ENCODE measurements at places on chromosomes 2 and 18.
A peak's percentile ranks its signal among the peaks of the same experiment; 100 is the strongest.

DNA sequence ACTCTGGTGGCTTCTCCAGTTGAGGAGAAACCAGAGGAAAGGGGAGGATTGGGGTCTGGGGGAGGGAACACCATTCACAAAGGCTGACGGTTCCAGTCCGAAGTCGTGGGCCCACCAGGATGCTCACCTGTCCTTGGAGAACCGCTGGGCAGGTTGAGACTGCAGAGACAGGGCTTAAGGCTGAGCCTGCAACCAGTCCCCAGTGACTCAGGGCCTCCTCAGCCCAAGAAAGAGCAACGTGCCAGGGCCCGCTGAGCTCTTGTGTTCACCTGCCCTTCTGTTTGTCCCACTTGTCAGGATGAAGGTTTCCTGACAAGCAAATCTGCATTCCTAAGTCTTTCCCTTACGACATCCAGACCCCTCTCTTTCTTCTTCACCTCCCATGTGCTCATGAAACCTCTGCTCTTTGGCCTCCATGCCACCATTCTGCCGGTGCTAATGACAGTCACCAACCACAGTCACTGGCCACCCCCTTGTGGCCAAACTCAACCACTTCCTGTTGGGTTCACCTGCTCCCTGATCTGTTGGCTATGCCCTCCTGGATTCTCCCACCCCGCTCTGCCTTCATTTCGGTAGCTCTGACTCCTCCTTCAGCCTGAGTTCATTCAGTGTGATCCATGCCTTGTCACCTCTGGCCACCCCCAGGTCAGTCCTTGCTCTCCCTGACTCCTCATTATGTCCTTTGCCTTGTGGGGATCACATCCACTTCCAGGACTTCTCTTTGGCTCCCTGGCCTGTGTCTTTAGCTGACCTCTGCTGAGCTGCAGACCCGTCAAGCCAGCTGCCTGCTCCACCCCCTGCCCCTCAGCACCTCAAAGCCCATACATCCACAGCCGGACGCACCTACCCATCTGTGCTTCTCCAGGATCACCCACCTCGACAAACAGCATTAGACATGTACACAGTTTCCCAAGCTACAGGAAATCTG, 17.6 kb downstream of the EMX1 start:
- DNase-seq, result peak; percentile 5

DNA sequence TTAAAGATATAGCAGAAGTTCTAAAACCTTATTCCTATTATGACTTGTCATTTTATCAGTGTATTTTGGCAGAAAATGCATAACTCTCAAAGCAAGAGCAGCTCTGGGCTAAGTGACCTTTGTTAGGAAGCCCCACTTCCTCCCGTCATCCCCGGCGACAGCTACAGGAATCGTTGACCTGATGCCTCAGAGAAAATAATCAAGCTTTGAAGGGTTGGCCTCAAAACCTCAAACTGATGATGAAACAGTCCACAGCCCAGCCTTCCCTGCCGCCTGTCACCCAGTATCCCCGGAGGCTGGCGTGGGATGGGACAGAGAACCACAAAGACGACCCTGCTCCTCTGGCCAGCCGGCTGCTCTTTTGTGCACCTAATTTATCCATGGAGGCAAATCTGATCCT, 65.3 kb downstream of the KCNF1 start:
- no peak for DNase-seq

GRCh38 chr2:64114063-64114911, 29.9 kb downstream of the PELI1 start:
- DNase-seq, result peak; percentile 1

DNA sequence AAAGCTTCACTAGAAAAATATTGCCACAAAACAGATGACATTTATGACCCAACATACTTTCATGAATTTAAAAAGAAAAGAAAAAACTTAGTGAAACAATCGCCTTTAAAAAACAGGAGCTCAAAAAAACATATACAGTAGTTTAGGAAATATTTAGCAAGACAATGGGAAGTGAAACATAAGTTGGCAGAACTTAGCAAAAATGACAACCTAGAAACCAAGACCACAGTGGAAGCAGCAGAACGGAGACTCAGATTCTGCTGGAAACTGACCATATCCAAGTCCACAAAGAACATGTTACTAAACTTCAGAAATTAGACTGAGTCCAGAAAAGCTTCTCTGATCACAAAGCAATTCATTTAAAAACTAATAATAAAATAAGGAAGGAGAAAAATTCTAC, 41.8 kb upstream of the CTAGE1 start:
- DNase-seq, result no peak

DNA sequence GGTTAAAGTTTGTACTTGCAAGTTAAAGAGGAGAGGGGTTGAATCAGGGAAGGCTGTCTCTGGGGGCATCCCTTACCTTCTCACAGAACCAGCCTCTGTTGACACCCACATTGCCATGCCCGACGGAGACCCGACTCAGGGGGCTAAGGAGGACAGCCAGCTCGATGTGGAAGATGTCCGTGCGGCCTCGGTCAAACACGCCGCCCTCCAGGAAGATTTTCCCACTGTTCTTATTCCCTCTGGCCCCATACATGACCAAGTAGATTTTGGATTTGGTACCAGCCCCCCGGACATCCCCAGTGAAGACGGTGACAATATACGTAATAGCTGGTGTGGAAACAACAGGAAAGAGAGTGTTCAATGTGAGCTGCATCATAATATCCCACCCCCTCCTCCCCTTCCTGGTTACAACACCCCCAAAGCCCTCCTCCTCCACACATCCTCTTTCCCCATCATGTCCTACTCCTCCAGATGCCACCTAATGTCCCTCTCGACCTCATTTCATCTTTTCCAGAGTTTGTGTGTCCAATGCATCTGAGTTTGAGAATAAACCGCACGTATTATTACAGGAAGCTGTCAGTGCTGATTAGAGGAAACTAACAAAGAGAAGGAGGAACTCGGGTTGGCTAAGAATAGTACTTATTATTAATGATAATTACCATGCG, 55.7 kb downstream of the LOXHD1 start:
- DNase-seq, result no peak

DNA sequence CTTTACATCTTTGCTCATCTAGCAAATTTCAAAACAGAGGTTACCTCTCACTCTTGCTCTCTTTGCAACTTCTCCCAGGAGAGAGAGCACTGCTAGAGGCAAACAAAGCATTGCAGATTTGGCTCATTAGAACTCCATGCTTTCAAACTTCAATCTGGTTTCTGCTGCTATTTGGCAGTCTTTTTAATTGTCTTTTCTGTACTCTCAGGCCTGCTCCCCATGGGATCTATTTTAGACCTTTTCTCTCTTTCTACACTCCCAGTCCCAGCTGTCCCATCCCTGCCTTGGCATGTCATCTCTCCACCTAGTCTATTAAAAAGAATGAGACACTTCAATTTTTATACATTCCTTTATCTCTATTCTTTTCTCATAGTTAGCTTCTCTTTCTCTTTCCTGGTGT, 15.2 kb downstream of the KCNJ3 start:
- DNase-seq, result peak; percentile 82

DNA sequence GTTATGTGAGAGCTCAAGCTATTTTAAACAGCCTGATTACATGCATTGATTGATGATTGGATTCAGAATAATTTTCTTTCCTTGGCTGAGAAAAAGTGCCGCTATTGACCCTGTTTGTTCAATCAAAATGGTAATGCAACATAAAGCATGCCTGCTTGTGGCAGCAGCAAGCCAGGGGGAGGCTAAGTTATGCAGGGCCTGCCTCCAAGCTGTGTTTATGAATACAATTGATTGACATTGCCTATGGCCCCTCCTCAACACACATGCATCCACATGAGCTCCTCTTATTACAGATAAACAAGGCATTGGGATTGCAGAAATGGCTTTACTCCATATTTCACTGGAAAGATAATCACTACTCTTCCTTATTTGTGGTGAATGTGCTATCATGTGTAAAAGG, 395.6 kb downstream of the TDRD15 start:
- no peak for DNase-seq

DNA sequence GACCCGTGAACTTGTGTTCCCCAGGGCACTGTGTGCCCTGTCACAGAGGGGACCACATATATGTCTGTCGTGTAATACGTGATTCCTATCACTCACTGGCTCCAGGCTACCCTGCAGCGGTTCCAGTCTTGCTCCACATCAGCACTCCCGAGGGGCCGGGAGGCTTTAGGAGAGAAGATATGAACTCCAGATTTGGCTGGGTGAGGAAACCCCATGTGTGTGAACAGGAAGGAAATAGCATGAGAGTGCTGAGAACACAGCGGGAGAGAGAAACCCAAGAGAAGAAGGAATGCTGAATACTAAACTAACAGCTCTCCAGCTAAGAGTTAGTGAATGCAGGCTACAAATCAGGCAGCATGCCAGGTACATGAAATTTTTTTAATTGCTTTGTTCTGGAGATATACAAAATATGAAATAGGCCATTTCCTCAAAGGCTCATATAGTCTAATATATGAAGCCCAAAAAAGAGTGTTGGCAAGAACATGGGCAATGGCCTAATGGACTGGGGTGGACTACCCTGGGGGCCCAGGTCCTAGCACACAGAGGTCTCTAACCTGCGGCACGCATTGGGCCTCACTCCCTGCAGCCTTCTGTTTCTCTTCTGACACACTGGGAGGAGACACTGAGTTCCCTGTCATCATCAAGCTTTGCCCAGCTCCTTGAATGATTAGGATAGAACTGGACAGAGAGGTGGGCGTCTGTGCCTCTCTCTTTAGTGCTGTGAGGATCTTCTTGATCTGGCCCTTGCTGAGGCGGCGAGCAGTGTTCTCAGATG, 372.8 kb upstream of the RAB6C start:
- DNase-seq, result no peak

- no peak for DNase-seq
Measured at GRCh38 chr18:77087393-77088141, 45.0 kb downstream of the MBP start.

DNA sequence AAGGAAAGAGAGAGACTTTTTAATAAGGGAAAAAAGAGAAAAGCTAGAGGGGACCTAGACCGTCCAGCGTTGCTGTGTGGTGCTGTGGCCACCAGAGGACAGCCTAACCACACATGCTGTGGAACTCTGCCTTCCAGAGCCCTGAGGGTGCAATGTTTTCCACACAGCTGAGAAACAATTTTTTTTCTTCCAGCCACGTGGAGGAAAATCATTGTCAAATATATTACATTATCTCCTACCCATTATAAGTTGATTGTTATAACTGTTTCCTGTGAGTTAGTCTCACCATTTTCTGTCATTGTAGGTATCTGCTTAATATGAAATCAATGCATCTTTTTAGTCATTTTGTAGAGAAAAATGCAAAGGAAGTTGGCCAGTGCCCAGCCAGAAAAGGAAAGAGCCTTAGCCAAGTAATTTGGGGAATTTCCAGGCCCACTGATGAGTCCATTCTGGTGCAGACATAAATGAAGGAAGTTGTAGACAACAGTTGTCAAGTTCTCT, 5.9 kb upstream of the MRPL19 start:
- peak; percentile 57 for DNase-seq

DNA sequence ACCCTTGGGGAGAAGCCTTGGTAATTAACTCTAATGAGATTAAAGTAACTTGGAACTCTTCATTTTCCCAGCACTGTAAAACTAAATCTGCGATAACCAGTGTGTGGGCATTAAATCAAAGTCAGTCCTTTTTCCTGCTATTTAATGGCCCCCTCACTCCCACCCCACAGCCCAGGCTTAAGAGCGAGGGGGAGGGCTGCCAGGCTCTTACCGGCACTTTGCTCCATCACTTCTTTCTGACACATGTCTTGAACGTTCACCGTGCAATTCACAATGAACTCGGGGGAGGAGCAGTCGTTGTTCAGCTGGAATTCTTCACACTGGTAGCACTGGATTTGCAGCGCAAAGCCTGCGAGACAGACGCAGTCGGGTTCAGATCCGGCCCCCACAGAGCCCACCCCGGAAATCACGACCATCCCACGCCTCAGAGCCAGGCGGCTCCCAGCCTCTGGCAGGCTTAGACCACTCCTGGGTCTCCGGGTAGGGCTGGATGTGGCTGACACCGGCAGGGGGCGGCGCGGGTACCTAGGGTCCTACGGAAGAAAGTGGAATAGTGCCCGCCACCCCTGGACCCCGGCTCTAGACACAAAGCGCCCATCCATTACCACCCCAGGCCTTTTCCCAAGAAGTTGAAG, 1.7 kb downstream of the LYPD1 start:
- no peak for DNase-seq

GRCh38 chr18:4232656-4233055, 222.5 kb downstream of the DLGAP1 start:
- DNase-seq, result no peak

GRCh38 chr2:23475036-23475435, 90.1 kb downstream of the KLHL29 start:
- DNase-seq, result no peak

GRCh38 chr2:96113367-96113677, 3.0 kb downstream of the ADRA2B start:
- peak; percentile 4 for DNase-seq

DNA sequence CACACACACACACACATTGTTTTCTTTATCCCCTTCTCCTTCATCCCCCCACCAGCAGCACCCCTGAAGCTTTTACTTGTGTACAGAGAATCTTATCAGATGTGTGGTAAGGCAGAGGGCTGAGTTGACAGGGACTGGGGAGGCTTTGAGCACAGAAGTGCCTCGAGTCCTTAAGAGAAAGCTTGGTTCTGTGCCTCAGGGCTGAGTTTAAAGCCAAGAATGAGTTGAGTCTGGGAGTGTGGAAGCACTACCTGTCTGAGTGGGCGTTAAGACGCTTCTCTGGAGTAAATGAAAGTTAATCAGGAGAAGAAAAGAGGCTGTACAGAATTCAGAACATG, 2.7 kb downstream of the ID2 start:
- DNase-seq, result peak; percentile 79

GRCh38 chr2:164015328-164016123, 279.7 kb upstream of the FIGN start:
- no peak for DNase-seq

Measured in NCI-H69 (cell line).